ENCODE measurements at places on chromosomes 3 and 15.

DNA sequence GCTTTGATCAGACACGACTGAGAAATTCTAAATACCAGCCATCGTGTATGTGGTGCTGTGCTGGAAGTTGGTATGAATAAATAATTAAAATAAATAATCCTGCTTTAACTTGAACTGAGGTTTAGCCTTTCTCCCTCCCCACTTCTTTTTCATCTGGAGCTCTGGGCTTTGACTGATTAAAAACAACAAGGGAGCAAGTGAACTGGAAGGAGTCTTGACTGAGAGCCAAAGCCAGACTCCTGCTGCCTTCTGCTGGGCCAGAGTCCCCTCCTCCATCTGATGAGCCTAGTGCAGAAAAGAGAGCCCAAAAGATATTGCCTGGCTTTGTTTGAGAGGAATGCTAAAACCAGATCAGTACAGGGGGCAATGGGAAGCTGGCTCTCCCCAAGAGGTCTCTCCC lies 96.0 kb downstream of the CCNL1 start:
- no peak for DNase-seq

DNA sequence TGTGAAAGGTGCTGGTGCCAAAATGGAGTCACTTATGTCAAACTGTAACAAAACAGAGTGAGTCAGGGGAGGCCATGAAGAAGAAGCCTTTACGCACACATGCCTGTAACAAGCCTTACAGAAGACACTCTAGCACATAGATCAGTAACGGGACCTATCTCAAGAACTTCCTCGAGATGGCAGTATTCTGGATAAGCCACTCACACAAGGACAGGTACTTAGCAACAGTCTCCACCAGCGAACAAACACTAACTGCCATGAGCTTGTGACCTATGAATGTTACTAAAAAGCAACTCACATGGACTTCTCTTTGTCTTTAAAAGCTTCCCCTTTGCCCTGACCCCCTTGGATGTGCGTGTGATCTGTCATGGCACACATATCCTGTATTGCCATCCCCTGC lies 235.1 kb downstream of the CD47 start:
- no peak for DNase-seq

GRCh38 chr3:27713435-27714145 lies 8.5 kb downstream of the EOMES start:
- DNase-seq: no peak

GRCh38 chr3:65578861-65579260 lies 459.9 kb downstream of the MAGI1 start:
- no peak for DNase-seq

DNA sequence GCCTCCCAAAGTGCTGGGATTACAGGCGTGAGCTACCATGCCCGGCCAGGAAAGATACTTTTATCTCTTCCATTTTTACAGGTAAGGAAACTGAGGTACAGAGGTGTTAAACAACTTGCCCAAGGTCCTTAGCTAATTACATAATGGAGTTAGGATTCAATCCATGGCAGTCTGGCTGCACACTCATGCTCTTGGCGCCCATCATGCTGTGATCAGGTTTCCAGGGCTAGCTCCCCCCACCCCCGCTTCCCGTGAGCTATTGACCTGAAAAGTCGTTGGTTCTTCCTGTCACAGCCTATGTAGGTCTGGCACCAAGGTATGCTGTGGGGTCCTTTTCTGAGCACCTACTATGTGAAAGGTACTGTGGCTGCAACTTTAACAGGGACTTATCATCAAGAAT lies 55.9 kb upstream of the LARS2 start:
- DNase-seq: no peak

GRCh38 chr3:195788711-195789581 lies 22.8 kb downstream of the MUC4 start:
- DNase-seq: no peak

DNA sequence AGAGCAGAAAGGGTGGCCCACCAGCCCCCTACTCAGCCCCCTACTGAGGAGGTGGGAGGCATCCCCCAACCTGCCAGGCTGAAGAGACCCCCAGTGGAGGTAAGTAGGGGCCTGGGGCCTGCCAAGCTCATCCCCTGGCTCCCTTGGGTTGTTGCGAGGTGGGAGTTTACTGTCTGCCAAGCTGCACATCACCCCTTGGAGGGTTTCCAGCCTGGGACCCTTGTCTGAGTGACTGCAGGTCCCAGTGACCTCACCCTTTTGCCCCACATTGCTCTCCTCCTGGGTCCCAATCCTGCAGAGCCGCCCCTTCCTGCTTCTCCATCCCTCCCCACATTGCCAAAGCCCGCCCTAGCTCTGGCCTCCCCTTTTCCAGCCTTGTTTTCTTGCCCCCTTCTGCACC lies 1.0 kb upstream of the ALS2CL start:
- DNase-seq: no peak

DNA sequence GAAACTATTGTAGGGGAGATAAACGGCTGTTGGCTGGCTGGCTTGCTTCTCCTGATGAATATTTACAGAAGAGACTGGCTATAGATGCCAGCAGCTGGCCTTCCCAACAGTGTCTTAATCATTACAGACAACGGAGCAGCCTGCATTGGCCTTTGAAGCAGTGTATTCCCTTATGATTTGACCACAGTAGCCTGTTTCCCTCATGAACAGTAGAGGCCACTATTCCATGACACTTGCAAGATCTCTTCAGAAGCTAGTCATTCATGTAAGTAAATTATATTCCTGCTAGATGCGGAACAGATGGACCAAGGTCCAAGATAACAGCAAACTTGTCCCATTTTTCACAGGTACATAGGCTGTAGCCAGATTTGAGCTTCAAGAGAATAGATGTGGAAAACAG lies 47.3 kb downstream of the TMCO5A start:
- DNase-seq: no peak

DNA sequence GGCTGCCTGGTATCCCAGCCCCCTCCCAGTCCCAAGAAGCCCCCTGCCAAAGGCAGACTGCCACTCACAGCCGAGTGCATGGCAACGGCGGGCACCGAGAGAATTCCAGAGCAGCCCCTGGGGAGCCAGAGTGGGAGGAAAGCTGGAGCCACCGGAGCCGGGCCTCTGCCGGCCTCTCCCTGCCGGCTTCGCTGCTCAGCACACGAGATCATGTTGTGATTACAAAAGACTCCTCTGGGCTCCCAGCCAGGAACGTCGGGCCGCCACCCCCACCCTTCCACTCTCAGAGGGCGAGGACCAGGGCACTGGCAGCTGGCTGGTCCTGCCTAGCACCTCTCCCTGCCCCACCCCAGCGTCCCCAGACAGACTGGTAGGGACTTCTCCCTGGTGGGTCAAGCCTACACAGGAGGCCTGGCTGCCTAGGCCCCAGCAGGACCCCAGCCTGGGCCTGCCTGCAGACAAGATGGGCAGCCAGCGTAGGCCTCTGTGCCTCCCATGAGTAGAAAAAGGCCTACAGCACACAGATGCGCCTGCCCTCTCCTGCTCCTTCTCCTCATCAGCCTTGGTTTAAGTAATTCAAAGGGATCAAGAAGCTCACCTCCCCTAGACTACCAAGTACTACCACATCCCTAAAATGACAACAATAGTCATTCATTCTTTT lies at the start of gene CCDC9B:
TSS of gene CCDC9B (minus strand) at position 200 of the 661 bp plus-strand sequence. CDS start at position 80, 120 bp downstream.
- no peak for DNase-seq

GRCh38 chr3:192864941-192865340 lies 52.7 kb downstream of the MB21D2 start:
- DNase-seq: no peak

DNA sequence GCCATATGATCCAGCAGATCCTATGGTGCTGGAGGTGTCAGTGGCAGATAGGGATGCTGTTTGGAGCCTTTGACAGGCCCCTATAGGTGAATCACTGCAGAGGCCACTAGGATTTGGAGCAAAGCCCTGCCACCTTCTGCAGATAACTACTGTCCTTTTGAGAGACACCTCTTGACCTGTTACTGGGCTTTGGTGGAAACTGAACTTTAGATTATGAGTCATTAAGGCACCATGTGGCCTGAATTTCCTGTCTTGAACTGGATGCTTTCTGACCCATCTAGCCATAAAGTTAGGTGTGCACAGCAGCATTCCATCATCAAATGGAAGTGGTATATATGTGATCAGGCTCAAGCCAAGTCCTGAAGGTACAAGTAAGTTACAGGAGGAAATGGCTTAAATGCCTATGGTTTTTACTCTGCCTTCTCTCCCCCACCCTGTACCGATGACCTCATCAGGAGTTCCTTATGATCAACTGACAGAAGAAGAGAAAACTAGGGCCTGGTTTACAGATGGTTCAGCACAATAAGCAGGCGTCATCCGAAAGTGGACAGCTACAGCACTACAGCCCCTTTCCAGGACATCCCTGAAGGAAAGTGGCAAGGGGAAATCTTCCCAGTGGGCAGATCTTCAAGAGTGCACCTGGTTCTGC lies 565.6 kb upstream of the AGTR1 start:
- DNase-seq: no peak

DNA sequence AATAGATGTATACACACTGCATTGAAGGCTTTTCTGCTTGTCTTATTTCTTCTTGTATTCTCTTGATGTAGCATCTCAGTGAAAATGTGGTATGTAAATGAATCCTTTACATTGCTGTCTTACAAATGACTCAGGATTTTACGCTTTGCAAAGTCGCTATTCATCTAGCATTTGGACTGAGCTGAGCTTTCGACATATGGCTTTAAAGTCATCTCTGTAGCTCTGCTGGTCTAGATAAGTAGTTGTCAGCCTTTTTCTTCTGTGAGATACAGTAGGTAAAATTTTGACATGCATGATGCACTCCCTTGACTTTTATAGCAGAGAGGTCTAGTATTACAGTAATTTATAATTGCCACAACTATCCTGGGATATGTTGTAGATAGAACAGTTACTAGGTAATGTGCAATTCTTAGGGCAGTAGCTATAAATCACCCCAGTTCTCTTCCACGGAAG lies 16.8 kb downstream of the MEF2A start:
- DNase-seq: no peak

DNA sequence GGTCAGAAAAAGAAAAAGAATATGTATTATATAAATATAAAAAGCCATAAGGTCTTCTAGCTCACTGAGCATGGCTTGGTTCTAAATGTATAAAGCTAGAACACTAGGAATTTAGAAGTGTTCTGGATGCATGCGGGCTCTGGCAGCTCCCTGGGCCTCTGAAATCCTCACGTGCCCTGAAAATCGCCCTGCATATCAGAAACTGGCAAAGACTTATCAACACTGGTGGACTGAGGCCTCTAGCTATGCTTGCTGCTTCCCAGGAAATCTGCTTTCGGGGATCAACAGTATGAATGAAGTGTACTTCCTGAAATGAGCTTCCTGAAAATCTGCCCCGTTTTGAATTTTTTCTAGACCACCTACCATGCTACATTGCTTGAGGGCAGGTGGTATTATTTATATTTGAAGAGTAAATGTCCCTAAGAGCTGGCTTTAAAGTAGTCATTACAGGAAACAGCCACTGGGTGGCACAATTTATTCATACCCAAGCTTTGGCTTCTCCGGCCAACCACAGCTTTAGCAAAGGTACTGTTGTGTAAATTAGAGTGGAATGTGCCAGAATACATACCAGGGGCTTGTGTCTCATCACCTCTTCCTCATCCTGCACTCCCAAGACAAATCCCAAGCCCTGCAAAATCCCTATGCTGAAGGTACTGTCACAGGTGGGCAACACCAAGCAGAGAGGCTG lies 17.7 kb downstream of the CRTAP start:
- no peak for DNase-seq

DNA sequence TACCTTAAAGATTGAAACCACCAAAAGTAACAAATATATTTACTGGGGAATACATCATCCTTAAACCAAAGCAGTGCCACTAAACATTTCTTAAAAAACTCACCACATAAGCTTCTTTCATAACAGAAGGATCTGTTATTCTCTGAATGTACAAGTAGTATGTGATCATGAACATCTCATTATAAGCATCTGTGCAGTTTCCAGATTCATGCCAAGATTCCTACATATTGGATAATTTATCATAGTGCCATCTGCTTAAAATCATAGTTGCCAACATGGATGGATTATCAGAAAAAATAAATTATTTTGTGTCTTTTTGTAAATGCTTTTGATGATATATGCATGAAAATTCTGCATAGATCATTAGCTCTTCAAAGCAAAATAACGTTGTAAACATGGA lies 21.8 kb upstream of the BCHE start:
- DNase-seq: no peak

DNA sequence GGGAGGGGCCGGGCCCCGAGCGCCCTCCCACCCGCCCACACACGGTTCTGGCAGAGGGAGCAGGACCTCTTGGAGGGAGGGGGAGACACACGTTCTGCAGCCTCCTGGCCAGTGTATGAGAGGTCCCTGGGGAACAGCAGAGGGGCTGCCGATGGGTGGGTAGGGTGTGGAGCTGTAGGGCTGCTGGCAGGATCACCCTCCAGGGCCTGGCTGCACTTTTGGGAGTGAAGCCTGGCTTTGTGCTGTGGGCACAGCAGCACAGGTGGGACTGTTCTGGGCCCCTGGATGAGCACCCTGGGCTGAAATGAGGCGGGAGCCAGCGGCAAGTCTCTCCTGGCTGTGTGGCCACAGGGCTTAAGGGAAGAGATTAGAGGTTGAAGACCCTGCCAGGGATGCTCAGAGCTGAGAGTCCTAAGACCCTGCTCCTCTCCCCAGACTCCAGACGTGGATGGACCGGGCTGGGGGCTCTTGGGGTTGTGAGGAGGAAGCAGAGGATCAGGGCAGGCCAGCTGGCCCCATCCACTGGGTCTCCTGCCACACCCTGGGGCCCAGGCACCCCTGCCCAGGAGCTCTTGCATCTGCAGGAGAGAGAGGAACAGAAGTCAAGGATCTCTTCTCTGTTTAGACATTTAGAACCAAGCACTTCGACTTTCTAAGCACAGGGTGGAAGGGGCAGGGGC lies 45.2 kb downstream of the RGMA start:
- no peak for DNase-seq

DNA sequence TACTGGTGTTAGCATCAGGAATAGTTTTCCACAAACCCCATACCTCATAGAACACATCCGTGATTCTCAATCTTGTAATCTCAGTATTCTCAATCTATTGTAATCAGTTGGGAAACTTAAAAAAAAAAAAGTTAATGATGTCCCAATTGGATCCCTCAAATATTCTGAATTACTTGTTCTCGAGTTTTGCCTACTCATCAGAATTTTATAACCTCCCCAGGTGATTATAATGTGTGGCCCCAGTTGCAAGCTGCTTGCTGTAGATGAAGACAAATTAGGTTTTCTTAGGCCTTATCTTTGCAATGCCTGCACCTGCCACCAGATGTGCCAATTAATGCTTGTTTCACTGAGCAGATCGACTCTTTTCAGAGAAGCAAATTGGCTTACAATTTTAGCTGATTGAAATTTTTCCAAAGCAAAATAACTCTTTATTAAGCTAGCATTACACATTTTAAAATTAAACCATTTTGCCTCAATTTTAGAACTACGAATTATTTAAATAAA lies 19.0 kb upstream of the DIPK2A start:
- no peak for DNase-seq

- DNase-seq: no peak
Measured at GRCh38 chr3:129558772-129559564, 16.0 kb downstream of the H1-8 start.

DNA sequence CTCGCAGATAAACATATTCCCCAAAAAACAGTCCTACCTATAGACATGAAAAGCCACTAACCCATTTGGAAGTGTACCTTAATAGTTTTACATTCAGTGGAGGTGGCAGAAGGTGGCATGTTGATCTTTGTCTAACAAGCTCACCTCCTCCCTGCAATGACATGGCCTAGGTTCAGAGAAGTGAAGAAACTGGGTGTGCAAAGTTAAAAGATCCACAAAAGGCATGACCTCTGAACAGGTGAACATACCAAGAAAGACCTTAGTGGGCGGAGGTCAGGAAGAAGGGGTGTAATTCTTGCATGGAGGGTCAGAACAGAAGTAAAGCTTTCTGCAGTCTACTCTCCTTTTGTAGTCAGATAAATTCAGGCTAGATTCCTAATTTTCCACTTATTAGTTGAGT lies 822 bp downstream of the MRPL3 start:
- DNase-seq: no peak

GRCh38 chr3:189680723-189681122 lies 49.5 kb downstream of the TP63 start:
- no peak for DNase-seq
